ENCODE measurements at places on chromosomes 5 and 9.

DNA sequence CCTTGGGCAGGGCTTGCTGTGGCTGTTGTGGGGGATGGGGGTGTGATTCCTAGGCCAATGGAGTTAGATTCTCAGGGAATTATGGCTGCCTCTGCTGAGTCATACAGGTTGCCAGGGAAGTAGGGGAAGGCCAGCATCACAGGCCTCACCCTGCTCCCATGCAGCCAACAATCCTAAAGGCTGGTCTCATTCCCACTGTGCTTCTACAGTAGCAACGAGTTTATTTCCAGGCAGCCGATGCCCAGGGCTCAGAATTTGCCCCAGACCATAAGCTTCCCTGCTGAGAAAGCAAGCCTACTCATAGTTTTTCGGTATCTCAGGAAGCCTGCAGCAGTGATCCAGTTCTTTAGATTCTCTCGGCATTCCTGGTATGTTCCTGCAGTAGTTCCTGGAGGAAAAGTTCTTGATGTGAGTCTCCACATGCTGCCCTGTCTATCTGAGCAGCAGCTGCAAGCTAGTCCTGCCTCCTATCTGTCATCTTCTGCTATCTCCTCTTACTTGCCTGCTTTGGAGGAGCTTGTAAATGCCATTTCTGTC lies 59.3 kb upstream of the SELENOP start:
- no peak for DNase-seq

DNA sequence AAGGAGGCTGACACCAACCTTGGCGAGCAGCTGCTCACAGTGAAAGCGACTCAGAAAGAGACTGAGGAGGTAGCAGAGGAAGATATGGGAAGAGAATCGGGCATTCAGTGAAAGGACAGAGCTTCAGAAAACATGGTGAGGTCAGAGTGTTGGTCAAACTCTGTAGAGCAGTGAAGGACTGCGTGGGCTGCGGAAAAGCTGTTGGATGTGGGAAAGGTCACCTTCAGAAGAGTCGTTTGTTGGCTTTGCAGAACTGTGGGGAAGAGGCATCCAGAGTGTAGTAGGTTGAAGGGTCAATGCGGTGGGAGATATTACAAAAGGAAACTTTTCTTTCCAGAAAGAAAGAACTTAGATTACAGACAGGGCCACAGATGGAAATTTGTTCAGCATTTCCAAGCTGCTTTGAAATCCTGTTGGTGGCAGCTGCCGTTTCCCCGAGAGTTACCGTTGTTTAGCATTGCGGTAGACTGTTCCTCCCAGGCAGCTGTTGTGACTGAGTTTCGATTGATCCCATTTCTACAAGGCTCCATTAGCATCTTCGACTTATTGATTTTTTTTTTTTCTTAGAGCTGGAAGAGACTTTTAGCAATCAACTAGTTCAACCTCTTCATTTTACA lies 58.3 kb upstream of the AFAP1L1 start:
- DNase-seq: no peak

DNA sequence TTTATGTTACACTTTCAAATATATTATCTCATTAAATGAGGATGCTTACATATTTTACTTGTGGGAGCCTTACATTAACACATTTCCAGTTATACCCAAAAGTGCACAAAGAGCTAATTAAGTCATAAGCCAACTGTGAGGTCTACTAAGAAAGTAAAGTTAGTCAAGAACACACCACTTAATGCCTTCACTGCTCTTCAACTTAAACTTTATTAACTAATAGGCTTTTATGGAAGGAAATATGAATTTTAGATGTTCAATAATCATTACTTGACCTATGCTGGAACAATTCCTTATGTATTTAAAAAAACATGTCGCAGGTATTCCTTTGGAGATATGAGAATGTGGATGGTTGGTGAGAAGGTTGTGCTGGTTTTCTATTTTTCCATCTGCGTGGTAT lies 3.4 kb downstream of the ST8SIA4 start:
- no peak for DNase-seq

GRCh38 chr5:40572391-40572790 lies 107.3 kb upstream of the PTGER4 start:
- no peak for DNase-seq

- DNase-seq: no peak
Measured at GRCh38 chr9:126513159-126514036, 100.3 kb upstream of the LMX1B start.

DNA sequence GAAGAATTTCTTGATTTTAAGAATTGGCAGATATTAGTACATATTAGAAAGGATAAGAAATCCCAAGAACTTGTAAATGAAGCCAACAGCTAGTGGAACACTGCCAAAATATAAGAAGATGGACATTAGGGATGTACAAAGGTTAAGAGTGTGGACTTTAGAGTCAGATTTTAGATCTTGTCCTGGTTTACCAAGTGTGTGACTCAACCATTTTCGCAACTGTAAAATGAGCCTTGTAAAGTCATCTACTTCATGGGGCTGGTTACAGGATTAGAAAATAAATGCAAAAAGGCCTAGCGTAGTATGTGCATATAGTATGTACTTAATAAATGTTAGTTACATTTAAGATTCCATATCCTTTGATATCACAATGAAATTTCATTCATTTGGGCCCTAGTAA lies 260.0 kb downstream of the RAB3C start:
- DNase-seq: peak; percentile 58

GRCh38 chr9:79685577-79685976 lies 113.8 kb downstream of the TLE4 start:
- DNase-seq: no peak

- DNase-seq: peak; percentile 2
Measured at GRCh38 chr5:156327296-156327695, 332 bp downstream of the SGCD start.

- no peak for DNase-seq
Measured at GRCh38 chr9:135604437-135605237, 34.7 kb downstream of the GLT6D1 start.

DNA sequence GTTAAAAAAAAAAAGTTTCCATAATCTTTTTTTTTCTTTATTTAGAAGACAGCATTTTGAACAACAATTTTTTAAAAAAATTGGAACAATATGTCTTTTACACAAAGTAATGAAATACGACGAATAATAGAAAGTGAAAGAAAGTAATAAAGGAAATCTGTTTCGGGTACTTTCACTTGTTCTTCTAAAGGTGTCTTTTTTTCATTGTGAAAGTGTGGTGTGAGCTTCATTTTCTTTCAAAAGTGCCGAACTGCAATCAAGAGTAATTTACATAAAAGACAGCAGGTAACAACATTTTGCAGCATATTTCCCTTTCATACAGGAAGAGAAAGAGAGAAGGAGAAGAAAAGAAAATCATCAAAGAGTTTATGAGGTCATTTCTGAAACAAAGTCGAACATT lies 159.7 kb upstream of the CDH12 start:
- DNase-seq: no peak

DNA sequence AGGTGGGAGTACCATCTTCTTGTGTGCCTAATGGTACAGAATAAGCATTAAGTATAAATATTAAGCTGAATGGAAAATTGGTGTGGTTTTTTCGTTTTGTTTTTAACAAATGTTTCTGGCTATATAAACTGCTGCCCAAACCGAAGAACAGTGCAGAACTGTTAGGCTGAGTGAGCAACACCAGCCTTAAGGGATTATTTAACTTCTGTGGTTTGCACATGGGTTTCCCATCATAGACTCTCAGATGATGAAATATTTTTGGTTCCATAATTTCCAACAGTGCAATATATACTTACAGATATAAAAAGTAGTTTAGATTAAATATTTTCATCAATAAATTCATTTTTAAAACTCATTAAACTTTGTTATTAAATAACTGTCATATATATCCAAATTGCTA lies 16.4 kb downstream of the C5orf63 start:
- no peak for DNase-seq

DNA sequence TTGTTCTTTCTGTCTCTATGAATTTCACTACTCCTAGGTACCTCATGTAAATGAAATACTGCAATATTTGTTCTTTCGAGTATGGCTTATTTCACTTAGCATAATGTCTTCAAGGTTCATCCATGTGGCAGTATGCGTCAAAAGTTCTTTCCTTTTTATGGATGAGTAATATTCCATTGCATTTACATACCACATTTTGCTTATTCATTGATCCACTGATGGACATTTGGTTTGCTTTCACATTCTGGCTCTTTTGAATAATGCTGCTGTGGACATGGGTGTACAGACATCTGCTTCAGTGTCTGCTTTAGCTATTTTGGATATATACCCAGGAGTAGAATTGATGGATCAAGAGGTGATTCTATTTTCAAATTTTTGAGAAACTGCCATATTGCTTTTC lies 144.2 kb upstream of the PAPPA start:
- no peak for DNase-seq

DNA sequence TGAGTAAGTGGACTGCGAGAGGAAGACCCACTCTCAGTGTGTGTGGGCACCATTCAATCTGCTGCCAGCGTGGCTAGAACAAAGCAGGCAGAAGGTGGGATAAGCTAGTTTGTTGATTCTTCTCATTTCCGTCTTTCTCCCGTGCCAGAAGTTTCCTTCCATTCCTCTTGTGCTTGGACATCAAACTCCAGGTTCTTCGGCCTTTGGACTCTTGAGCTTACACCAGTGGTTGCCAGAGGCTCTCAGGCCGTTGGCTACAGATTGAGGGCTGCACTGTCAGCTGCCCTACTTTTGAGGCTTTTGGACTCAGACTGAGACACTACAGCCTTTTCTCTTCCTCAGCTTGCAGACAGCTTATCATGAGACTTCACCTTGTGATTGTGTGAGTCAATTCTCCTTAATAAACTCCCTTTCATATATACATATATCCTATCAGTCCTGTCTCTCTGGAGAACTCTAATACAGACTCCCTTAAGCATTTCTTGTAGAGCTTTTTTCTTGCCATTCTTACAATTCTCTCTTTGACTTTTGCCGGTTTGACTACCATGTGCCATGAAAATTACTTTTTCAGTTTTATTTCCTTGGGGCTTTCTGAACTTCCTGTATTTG lies 494.9 kb downstream of the PRR16 start:
- DNase-seq: no peak

DNA sequence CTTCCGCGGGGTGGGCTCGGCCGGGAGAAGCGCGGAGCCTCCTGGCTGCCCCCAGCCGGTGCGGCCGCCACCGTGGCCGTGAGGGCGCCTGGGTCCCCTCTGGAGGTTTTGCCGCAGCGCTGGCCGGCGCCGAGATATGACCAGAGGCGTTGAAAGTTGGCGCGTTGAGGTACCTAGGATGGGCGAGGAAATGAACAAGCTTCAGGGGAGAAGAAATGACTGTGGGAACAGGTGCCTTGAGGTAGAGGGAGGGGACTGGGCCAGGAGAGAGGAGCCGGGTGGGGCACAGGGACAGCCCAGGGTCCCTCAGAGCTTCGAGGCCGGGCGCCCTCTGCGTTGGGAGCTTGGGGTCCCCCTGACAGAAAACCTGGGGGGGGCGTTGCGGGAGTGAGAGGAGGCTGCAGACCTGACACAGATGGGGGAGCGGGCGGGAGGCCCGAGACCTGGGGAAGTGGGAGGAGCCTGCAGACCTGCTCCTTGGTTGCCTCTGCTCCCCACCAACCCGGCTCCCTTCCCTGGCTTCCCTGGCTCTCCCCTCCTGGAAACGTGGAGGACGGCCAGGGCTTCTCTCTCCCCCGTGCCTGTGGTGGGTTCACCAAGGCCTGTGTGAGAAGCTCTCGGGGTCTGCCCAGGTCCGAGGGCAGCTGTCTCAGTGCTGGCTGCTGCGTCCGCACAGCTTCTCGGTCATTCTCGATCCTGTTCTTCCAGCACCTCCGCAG lies 14.2 kb downstream of the RABL6 start:
- DNase-seq: no peak

GRCh38 chr9:69186841-69187611 lies 12.9 kb downstream of the TJP2 start:
- DNase-seq: no peak

- DNase-seq: no peak
Measured at GRCh38 chr9:94639061-94639998, at the start of gene FBP1. FBP1 (minus strand) TSS chr9:94639518; CDS start chr9:94639310, 208 bp downstream.

DNA sequence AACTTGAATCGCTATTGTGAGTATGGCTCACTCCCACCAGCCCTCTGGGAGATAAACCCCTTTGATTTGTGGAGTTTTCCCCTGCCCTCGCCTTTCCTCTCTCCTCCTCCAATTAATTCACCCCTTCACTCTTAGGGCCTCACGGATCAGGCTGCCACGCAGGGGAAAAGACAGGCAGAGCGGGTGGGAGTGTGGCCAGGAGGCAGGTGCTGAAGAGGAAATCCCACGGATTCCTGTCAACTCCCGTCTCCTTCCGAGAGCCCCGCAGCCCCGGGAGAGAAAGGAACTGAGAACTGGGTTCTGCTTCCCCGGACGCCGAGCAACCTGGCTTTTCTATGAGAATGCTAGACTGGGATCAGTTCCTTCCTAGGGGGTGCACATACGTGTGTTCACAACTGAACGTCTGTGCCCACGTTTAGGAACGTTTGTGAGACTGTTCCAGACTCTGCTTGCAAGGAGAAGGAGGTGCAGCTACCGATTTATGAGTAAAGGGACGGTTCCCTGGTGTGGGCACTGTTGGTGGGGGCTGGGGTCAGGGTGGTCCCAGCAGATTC lies 314.5 kb upstream of the TLE4 start:
- no peak for DNase-seq

DNA sequence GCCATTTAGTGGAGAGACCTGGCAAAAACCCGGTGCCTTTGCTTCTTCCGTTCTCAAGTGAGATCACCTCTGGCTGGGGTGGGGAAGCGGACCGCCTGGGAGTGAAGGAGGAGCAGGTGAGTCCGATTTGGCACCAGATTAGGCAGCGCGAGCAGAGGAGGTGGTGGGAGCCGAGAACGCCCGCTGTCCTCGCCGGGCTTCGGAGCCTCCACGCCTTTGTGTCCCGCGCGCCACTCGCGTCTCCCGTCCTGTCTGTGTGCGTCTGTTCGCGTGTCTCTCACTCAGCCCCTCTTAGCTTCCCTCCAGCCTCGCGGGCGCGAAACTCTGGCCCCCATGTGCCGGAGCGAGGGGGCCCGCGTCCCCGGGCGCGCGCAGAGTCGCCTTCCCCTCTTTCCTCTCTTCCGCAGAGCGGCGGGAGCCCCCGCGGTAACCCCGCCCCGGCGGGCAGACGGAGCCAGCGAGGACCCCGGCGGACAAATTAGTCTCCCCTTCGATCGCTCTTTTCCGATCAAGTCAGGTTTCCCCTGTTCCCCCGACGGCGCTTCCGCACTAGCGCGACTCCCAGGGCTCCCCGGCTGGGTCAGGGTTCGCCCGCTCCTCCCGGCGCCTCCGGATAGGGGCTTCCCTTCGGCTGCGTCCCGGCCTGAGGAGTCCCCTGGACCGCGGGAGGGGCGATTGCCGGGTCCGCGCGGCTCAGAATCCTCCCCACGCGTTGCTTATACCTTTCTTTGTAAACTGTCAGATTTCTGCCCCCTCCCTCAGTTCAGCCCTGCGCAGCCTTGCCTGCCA lies 7.1 kb downstream of the POU4F3 start:
- DNase-seq: peak; percentile 8

DNA sequence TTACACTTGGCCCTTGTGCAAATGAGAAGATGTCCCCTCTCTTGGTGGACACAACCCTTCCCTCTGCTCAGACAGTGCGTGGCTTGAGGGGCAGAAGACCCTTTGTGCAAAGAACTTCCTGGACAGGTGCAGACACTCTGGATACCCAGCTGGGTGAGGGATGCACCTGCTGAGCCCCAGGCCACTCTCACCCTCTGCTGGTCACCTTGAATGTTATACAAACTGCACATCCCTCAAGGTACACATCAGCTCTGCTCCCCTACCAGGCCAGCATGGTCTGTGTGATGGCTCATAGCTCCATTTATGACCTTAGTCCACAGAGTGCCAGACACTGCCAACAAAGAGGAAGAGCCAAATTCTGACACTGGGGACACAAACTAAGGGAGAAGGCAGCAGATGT lies 3.1 kb upstream of the DIRAS2 start:
- DNase-seq: no peak
